ENCODE measurements at places on chromosomes 4 and X. TPM values are rescaled to one million over a fixed set of nuclear protein-coding genes. Genes with fewer than 3 reads are reported as not detected.

The GPR50 gene
- total RNA-seq = 0.42 TPM

The PAGE2 gene
- not detected for total RNA-seq

The CWH43 gene
- not detected for total RNA-seq

The GABRE gene
- not detected for total RNA-seq

The TMEM31 gene
- total RNA-seq = not detected

The MSANTD1 gene
- total RNA-seq = 2.6 TPM

The WDR17 gene
- 6.3 TPM for total RNA-seq

The HTN3 gene
- not detected for total RNA-seq

The RENBP gene
- 16.1 TPM for total RNA-seq

The USP17L18 gene
- not detected for total RNA-seq

The SSX2B gene
- not detected for total RNA-seq

The ASB9 gene
- not detected for total RNA-seq

The KDM5C gene
- 124 TPM for total RNA-seq

DNA sequence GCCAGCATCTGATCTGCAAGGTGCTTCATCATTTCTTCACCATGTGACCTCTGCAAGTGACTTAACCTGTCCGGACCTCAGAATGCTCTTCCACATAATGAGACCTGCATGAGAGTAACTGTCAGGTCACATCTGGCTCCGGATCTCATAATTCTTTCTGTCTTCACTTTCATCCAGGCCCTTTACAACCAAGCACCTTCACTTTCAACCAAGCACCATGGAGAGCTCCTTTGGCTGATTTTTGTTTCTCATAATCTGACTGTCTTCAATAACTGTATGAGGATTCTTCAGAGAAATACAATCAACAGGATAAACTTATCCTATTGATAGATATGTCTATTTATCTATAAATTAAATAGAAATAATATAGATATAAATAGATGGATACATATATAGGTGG, 148.1 kb downstream of the VCX3A start:
- DNase-seq = no peak

- no peak for DNase-seq
Measured at GRCh38 chrX:52988985-52989917, 30.9 kb upstream of the FAM156A start.

- no peak for DNase-seq
Measured at GRCh38 chr4:173270312-173271027, 63.7 kb downstream of the HMGB2 start.

DNA sequence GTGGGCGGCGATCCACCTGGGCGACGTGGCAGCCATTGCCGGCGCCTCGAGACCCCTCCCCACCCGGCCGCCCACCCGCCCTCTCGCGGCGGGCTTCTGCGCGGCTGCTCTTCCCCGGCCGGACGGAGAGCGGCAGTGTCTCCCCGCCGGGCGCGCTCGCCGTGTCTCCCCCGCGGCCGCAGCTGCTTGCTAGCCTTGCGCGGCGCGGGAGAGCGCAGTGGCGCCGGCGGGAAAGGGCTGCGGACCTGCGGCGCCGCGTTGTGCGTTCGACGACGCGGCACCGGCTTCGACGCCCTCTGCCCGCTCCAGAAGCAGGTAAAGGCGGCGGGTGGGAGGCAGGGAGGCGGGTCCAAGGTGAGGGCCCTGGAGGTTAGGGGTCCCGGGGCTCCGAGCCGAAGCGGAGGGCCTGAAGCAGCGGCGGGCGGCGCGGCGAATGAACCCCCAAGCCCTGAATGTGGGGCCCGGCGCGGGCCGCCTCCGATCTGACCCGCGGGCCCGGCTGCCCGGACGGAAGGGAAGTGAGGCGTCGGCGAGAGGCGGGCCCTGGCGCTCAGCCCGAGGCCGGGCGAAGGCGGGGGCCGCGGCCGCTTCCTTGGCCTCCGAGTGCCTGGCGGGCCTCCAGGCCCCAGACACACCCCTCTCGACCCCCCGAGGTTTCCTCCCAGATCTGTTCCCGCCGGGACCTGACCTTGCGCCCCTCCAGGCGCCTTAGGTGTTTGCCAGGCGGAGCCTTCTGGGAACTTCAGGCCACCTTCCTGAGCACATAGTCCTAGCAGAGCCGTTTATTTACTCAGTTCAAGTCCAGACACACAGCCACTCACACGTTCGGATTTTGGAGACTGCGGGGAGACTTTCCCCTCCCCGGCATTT, at the start of gene N4BP2:
TSS of gene N4BP2 (plus strand) at position 135 of the 870 bp plus-strand sequence. CDS start 40,491 bp downstream, outside the sequence.
- peak; percentile 90 for DNase-seq

- peak; percentile 17 for DNase-seq
Measured at GRCh38 chr4:54764476-54764875, 106.7 kb downstream of the KIT start.

DNA sequence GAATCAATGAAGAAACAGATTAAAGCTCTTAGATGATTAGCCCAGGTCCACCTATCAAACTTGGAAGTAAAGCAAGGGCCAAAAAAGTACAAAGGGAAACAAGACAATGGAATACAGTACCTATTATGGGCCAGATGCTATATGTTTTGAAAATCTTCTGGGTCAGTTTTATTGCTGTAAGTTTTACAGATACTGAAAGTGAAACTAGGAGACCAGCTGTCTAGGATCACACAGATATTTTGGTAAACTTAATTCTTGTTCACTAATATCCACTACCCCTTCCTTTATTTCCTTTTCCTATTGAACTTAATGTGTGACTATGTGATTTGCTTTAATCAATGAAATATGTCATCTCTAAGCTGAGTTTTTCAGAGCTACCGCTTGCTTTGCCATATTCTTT, 505.4 kb upstream of the PITX2 start:
- no peak for DNase-seq

DNA sequence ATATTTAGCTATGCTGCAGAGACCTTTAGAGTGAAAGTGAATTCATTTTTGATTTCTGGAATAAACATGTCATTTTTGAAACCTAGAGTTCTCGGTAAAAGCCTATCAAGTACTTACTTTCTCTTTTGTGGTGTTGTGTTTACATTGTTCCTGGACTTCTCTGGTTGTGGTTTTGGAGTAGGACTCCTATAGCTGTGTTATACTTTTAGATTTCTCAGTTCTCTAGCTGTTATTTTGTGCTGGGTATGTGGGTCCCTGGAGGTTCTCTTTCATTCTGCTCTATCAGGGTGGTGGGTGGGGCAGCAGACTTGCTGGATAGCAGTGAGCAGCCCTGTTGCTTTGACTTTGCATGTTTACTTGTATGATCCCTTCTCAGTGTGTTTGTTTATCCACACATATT, 25.6 kb upstream of the MSMO1 start:
- no peak for DNase-seq

- DNase-seq = no peak
Measured at GRCh38 chrX:1558761-1559468, 21.9 kb upstream of the P2RY8 start.

GRCh38 chrX:47746446-47746845, 87.5 kb upstream of the UXT start:
- no peak for DNase-seq

DNA sequence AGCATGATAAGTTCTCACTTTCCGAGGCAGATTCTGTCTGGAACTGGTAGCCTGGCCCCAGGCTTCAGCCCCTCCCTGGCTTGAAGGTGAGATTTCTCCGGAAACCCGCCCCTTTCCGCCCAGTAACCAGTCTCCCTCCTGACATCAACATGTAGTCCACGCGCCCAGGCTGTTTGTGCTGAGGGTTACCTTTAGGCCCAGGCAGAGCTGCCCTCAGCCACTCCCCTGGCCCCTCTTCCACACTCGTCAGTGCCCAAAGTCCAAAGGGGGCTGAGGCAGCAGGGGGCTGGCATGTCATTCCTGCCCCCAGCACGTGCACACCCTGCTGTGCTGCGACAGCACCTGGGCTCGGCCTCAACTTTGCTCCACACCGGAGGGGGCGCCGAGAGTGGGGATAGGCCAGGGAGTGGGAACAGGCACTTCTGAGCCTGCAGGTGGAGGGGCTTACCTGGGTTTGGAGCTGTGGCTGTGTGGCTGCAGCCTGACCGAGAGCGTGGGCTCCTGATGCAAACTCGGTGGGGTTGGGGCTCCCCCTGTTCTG, 69.5 kb upstream of the ANK2 start:
- no peak for DNase-seq

DNA sequence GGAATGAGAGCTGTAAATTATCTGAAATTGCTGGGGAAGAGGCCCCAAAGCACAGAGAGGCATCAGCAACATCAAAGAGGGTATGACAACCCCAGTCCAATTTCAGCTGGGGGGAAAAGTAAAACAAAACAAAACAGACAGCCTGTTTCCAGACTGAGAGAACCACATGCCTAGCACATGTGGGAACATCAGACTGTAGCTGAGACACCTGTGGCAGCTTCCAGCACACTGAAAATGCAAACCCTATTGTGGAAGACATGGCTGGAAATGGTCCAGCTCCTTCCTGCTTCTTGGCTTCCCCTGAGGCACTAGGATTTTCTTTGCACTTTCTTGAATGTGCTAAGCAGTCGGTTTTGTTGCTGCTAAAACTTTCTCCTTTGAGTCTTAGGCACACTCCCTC, 240.9 kb upstream of the STS start:
- DNase-seq = no peak

GRCh38 chrX:46757052-46757451, 1.9 kb downstream of the SLC9A7 start:
- DNase-seq = no peak

- DNase-seq = no peak
Measured at GRCh38 chr4:118273642-118274041, 79.2 kb downstream of the PRSS12 start.

- no peak for DNase-seq
Measured at GRCh38 chr4:33512397-33512796, 2731.9 kb downstream of the ARAP2 start.

- no peak for DNase-seq
Measured at GRCh38 chr4:59904331-59904730, 1295.8 kb upstream of the ADGRL3 start.

- no peak for DNase-seq
Measured at GRCh38 chr4:85407546-85407945, 67.4 kb upstream of the ARHGAP24 start.

DNA sequence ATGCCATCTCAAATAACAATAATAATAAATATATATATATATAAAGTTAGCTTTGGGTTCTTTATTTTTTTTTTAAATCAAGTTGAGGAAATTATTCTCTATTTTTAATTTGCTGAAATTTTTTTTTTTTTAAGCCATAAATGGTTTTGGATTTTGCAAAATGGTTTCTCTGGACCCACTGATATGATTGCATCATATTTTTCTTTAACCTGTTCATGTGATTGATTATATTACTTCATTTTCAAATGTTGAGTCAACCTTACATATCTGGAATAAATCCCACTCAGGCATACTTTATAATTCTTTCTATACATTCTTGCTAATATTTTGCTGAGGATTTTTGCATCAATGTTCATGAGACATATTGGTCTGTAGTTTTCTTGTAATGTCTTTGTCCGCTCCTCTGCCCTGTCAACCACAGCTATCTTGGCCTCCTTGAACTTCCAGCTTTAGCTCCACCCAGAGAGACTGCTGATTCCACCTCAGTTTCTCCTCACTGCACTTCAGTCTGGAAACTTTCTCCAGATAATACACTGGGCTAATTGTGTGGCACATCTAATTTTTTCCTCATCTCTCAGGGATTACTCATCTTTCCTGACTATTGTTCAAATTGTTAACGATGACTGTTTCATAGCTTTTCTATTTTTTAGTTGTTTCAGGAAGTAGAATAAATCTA, 160.9 kb upstream of the GIMD1 start:
- DNase-seq = no peak

DNA sequence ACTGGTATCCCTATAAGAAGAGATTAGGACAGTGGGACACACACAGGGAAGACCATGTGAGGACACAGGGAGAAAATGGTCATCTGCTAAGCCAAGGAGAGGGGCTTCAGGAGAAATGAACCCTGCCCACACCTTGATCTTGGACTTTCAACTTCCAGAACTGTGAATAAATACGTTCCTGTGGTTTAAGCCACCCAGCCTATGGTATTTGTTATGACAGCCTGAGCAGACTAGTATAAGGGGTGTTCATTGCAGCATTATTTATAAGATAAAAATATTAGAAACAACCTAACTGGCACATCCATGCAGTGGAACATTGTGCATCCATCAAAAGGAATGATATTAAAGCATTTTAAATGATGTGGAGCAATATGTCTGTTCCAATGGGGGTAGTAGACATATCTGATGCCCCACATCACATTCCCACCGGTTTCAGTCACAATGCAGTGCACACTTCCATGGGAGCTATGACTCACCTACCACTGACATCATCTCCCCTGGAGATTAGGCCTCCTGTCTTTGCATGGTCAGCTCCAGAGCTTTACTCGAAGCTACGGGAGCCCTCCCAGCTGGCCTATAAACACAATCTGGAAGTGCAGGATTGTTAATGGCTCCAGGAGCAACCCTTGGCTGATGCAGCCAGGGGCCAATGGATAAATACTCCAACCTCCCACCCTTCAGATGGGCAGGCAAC, 38.9 kb upstream of the MAMLD1 start:
- DNase-seq = no peak

DNA sequence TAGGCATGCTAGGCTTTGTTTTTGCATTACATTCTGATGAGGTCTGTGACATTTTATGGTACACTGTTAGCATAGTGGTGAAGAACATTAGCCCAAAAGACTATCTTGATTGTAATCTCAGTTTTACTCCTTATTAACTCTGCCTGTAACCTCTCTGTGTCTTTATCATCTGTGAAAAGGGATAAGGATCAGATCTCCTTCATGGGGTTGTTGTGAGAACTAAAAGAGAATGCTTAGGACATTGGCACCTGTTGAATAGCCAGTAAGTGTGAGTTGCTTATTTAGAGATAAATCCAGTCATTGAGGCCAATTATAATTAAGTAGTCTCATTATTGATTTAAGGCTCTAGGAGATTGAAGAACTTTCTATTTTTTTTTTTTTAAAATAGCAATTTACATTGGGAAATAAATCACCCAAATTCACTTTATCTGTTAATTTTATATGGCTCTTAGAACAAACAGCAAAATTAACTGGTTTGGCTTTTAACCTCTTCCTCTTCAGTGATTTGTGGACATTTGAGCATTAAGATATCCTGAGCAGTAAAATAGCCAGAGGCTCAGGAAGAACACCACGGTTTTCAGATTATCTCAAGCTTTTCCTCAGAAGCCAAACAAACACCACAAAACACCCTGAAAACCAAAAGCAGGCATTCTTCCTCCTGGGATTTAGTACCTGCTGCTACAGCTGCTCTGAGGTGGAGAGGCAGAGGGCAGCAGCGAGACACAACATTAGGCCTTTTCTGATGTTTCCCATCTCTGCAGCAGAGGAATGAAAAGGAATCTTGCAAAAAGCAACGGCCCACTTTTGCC, 192.9 kb downstream of the ARHGAP10 start:
- DNase-seq = peak; percentile 27

GRCh38 chrX:40449956-40450706, 130.6 kb upstream of the ATP6AP2 start:
- no peak for DNase-seq
